ENCODE measurements at places on chromosomes 5 and 9.

DNA sequence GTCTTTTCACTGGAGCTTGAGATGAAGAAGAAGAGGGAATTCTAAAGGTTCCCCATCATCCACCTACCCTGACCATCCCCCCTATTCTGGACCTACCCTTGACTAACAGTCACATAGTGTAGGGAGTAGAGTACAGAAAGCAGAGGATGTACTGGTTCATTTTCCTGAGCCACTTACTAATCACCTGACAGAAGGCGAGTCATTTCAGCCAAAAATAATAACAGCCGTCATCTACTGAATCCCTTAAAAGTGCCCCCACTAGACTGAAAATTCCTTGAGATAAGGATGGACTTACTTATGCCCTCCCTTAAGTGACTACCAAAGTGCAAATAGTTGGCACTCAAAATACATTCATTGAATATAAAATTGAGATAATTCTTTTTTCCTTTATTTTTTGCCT is 112.2 kb downstream of the FOXD1 start:
- no peak for DNase-seq

- DNase-seq, result no peak
Observed at GRCh38 chr5:9197881-9198260, 348.0 kb downstream of the SEMA5A start.

- no peak for DNase-seq
Observed at GRCh38 chr9:82208741-82209450, 220.3 kb downstream of the SPATA31D1 start.

DNA sequence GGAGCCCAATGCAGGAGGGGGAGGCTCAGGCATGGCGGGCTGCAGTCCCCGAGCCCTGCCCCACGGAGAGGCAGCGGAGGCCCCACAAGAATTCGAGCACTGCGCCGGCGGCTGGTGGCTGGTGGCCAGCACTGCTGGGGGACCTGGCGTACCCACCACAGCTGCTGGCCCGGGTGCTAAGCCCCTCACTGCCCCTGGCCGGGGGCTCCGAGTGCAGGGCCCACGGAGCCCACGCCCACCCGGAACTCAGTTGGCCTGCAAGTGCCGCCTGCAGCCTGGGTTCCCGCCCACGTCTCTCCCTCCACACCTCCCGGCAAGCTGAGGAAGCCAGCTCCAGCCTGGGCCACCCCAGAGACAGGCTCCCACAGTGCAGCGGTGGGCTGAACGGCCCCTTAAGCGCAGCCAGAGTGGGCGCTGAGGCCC is 780.3 kb downstream of the DTWD2 start:
- no peak for DNase-seq

- DNase-seq, result no peak
Observed at GRCh38 chr5:11922394-11922793, 18.1 kb upstream of the CTNND2 start.

DNA sequence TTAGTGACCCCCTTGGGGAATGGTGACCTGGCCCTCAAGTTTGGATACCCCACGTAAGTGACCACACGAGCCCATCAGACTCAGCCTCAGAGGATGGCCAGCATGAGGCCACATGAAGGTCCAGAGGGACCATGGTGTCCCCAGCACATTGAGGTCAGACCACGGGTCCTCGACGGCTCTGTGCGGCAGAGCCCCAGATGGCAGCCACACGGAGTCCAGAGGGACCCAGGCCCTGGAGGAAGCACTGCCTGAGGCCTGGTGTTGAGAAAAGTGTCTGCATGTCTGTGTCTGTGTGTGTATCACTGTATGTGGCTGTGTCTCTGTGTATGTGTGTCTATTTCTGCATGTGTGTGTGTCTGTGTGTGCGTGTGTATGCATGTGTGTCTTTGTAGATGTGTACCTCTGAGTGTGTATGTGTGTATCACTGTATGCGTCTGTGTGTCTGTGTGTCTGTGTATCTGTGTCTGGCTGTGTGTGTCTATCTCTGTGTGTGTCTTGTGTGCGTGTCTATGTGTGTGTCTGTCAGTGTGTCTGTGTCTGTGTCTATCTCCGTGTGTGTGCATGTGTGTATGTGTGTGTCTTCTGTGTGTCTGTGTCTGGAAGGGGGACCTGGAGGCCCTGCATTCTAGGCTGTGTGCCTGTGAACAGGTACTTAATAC is 992 bp downstream of the LCNL1 start:
- no peak for DNase-seq

DNA sequence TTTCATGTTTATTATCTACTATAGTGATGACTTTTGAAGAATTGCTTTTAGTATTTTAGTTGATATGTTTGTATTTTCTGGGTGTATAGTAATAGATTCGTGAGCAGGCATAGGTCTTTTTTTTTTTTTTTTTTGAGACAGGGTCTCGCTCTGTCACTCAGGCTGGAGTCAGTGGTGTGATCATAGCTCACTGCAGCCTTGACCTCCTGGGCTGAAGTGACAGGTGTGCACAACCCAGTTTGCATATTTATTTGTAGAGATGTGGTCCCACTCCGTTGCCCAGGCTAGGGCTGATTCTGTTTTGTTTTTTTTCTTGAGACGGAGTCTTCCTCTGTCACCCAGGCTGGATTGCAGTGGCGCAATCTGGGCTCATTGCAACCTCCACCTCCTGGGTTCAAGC is 11.9 kb downstream of the ERBIN start:
- no peak for DNase-seq

GRCh38 chr5:127055880-127056653 is 17.2 kb downstream of the C5orf63 start:
- no peak for DNase-seq

DNA sequence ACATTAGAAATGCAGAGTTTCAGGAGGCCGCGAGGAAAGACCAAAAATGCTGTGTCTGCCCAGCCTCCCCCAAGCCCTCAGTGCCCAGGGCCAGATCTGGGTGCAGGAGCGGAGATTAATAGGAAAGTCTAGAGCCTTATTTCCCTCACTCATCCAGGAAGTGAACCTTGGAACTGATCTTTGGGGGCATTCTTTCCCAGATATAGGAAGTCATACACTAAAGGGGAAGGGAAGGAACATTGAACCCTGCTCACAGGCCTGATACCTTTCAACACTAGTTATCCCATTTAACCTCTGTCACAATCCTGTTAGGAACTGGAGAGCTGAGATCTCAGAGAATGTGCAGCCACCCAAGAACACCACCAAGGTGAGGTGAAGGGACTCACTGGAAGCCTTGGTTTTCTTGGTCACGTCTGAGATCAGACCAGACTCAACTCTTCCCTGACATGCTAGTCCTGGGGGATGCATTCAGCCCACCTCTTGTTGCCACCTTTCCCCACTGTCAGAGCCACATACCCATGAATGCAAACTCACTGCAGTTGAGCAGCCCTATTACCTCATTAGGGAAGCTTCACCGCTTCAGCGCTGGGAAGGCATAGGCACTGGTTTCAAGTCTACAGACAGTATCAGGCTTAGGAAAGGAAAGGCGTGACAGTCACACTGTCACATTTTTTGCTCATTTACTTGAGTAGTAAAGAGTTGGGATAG is 95.0 kb downstream of the KIAA1958 start:
- DNase-seq, result no peak

DNA sequence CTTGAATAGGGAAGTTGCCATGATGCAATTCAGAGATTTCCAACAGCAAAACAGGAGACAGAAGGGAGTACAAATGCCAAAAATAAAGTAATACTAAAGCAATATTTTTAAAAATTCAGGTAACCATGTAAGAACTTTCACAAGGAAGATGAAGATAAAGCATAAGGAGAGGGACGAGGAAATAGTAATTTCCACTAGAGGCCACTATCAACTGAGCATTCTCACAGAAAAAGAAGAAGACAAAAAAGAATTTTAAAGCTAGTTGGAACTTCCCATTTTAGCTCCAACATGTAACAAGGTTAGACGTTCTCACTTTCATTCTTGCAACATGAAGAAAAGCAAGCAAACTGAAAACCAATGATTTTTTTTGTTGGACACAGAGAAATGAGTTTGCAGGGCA is 779.9 kb upstream of the CDH6 start:
- no peak for DNase-seq
